ENCODE measurements at places on chromosomes 1 and 21.

GRCh38 chr1:35470977-35471613, 86.1 kb downstream of the KIAA0319L start:
- DNase-seq = no peak

DNA sequence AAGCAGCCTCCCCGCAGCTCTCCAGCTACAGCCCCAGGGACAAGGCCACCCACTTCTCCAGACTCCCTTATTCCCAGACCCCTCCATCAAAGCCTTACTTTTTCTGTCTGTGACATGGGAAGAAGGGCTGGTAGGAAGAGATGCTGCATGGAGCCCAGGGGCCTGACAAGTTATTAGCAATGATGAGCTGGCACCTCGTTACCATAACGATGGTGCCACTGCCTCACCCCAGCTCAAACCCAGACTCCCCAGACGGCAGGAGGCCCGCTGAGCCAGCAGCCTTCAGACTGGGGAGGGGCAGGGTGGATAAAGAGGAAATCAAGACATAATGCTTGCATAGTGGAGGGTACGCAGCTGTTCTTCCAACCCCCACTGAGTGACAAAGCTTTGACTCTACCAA, 3.3 kb downstream of the DLGAP3 start:
- DNase-seq = no peak

DNA sequence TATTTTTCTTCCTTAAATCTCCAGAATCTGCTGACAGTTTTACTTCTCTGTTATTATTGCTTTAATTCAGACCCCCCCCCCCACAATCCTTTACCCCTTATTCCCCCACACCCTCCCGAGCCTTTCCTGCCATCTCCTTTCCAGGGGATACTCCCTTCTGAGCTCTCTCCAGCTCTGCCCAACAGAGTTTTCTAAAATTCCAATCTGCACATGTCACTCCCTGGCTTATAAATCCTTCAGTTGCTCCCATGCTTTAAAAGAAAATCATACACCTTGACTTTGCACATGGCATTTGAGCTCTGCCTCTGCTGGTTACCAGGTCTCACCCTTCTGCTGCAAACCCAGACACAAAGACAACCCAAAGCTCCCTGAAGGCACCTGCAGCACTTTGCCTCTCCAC, 11.7 kb upstream of the EPS8L3 start:
- DNase-seq = no peak

GRCh38 chr21:43718872-43719747, at the start of gene PDXK:
Gene PDXK, plus strand, starts transcription at chr21:43719129. Its CDS starts 166 bp downstream, at chr21:43719295.
- peak; percentile 90 for DNase-seq

DNA sequence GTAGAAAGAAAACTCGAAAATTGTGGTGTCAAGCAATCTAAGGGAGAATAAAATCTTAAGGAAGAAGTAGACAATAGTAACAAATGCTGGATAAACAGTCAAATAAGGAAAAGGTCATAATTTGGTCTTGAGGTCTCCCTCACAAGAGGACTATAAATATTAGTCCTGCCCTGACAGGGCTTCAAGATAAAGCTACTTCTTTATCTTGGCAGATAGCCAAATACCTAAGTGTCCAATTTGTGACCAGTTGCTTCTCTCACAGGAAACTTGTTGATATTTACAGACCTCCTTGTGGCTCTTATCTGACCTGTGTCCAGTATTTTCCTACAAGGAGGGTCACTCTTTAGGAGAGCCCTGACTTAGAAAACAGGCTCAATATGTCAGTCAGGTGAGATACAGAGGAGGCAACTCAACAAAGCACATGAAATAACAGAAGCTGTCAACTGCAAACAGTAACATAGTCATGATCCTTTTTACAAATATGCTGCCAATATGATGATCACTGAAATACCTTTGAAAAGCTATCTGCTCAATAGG, 88.8 kb downstream of the TNNI3K start:
- DNase-seq = no peak

GRCh38 chr1:11198257-11198656, 9.1 kb downstream of the ANGPTL7 start:
- DNase-seq = no peak

DNA sequence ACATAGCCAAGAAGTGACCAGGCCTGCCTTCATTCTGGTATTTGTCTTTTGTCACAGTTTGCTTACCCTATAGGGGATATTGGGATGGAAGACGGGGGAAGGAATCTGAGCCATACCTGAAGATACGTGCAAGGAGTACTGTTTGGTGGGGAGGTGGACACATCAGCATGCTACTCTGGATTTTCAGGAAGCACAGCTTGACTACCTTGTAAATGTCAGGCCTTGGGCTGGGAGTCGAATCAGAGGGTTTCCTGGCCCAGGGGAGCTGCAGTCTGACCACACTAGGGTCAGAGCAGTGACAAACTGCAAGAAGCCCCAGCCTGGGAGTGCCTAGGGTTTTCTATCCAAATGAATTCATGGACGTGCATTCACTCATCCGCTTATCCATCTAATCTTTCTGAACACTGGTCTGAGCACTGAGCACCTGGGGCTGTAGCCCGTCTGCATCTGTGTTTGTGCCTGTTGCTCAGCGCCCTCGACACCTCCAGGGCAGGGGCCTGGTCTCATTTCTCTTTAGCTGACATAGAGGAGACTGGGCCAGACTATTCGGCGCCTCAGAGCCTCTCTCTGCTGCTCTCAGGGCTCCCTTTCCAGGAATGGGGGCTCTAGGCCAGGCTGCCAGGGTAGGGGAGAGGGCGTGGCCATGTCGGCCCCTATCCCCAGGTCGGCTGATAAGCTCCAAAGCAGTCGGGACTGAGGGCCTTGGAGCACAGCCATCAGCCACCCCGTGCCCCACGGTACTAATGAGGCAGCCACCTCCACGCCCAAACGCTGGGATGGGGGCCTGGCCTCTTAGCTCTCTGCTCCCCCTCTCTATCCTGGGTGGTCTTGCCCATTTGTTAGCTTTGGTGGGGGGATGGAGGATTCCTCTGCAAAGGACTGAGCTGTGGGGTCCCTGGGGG, 47.0 kb upstream of the SLC2A1 start:
- peak; percentile 68 for DNase-seq

- no peak for DNase-seq
These were observed 57.8 kb downstream of the HS2ST1 start for GRCh38 chr1:86972262-86972661.

DNA sequence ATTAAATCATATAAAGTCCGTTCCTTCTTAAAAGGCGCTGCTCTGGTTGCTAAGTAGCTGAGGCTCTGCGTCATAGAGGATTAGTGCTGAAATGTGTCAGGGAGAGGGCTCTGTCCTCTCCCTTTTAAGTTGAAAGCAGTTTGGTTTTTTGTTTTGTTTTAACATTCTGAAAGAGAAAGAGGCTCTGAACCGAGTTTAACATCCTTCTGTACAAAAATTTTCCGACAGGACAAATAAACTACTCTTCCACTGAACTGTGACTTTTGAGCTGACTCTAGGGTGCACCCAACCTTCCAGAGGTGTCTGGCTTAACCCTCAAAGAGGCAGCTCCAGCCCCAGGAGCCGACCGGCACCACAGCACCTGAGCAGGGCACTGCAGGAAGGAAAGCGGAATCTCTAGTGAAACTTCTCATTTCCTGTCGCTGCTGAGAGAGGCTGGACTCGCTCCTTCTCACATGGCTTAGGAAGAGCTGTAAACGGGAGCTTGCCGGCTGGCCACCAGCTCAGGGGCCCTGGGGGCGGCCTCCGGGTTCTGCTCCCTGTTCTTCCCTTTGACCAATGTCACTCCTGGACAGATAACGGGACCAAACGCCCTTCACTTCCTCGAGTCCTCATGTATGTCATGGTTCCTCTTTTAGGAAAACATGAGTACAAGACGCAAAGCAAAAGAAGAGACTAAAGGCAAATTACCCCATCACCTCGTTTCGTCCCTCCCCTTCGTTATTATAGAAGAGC, 1.2 kb downstream of the VAV3 start:
- DNase-seq = no peak

DNA sequence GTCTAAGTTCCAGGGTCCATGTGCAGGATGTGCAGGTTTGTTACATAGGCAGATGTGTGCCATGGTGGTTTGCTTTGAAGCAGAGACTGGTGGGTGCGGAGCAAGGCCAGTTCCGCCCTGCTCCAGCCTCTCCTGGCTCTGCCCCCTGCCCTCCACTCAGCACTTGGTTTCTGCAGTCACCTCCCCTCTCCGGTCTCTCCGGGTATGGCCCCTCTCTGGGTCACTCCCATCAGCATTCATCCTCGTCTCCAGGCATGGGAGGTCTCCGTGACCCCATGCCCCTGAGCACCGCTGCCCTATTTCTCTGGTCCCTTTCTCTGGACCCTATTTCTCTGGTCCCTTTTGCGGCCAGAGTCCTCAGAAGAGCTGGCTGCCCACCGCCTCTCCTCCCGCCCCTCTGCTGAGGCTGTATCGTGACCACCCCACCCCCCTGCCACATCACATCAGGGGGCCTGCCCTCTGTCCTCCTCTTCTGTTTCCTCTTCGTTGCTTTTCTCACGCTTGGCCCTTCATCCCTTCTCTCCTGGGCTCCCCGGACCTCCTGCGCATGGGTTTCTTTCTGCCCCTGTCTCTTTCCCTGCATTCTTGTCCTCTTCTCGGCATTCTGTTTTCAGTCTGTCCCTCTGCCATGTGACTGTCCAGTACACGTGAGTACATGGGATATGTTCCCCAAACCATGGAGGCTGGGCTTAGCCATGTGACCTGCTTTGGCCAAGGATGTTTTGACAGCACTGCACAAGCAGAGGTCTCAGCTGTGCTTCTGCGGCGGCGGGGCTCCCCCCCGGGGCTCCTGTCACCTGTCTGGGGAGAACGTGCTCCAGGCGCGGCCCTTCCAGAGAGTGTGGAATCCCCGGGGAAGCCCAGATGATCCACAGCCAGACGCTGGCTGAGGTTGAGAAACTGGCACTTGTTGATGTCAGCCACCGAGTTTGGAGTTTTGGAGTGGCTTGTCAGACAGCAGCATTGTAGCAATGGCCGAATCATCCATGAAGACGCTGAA, 54.4 kb upstream of the C1orf174 start:
- DNase-seq = no peak

GRCh38 chr1:1132956-1133750, 17.3 kb upstream of the C1orf159 start:
- no peak for DNase-seq

DNA sequence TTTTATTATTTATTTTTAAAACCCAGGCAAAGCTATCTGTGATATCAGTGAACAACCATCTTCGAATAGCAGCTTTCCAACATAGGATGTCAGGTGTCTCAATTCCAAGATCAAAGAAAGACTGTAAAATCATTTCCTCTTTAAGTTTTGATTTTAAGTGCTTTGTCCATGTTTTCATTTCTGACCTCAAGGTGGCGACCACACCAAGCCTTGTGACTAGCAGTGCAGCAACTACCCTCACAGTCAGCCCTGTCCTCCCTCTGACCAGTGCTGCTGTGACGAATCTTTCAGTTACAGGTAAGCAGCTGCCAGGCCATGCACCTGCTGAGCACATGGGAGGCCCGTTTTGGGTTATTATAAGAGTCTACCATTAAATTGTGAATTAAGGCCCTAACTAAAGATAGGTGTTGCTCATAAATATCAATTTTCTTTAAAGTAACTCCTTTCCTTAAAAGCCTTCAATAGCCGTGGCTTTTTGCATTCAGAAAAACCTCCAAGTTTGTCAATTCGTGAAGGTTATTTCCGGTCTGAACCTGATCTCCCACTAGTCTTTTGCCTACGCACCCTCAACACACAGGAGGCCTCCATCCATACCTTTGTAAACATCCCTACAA, 117.0 kb downstream of the CD247 start:
- no peak for DNase-seq

- no peak for DNase-seq
These were observed 36.2 kb downstream of the CASQ2 start for GRCh38 chr1:115732316-115732715.

GRCh38 chr1:176222196-176222595, 15.1 kb upstream of the COP1 start:
- DNase-seq = no peak

DNA sequence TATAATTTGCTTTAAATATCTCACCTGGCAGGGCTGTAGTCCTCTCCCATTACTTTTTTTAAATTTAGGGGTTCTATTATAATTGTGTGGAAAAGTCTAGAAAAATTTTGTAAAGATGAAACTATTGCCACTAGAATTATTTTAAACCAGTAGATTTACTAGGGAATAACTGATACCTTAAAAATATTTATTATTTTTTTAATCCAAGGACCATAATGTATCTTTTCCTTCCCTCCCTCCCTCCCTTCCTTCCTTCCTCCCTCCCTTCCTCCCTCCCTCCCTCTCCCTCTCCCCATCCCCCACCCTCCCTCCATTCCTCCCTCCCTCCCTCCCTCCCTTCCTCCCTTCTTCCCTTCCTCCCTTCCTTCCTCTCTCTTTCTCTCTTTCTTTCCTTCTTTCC, 90.5 kb downstream of the DNM3 start:
- DNase-seq = no peak

- DNase-seq = no peak
These were observed 140.5 kb downstream of the RHOU start for GRCh38 chr1:228875741-228876140.
